ENCODE measurements at places on chromosomes 6 and 20.

- DNase-seq = no peak
These were observed 154.5 kb downstream of the HACE1 start for GRCh38 chr6:104705095-104705707.

GRCh38 chr6:108732091-108732870 is 115.9 kb upstream of the ARMC2 start:
- peak; percentile 45 for DNase-seq

DNA sequence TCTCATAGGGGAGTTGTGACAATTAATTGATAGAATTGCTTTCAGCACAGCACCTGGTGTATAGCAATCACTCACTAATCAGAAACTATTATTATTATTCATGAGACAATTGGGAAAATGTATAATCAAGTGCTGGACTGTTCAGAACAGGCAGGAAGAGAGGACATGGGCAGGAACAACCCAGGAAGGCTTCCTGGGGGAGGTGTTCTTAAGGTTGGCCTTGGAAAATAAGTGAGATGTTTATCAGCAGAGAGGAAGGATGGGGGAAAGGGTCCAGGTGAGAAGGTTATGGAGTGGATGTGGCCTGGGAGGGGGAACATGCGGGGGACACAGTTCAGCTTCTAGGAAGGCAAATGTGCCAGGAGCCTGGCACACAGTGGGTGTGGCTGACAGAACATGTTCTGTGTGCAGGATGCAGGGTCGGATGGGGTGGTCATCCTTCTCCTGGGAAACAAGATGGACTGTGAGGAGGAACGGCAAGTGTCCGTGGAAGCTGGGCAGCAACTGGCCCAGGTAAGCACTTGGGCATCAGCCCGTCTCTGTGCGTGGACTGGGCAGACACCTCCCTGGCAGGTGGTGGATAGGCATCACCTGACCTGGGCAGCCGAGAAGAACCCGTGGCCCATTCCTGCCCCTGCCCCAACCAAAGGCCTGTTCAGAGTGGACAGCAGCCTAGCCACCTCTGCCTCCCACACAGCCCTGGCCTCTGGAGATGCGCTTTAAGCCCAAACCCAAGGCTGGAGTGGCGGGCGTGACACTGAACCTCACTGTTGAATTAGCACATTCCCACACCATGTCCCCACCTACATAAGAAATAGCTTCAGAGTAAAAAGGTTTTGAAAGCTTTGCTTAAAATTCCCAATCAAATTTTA is 30.9 kb downstream of the RAB44 start:
- DNase-seq = no peak

GRCh38 chr6:36851149-36851614 is 11.9 kb upstream of the CPNE5 start:
- peak; percentile 61 for DNase-seq

GRCh38 chr6:134954272-134955000 is 4.5 kb upstream of the ALDH8A1 start:
- DNase-seq = no peak

DNA sequence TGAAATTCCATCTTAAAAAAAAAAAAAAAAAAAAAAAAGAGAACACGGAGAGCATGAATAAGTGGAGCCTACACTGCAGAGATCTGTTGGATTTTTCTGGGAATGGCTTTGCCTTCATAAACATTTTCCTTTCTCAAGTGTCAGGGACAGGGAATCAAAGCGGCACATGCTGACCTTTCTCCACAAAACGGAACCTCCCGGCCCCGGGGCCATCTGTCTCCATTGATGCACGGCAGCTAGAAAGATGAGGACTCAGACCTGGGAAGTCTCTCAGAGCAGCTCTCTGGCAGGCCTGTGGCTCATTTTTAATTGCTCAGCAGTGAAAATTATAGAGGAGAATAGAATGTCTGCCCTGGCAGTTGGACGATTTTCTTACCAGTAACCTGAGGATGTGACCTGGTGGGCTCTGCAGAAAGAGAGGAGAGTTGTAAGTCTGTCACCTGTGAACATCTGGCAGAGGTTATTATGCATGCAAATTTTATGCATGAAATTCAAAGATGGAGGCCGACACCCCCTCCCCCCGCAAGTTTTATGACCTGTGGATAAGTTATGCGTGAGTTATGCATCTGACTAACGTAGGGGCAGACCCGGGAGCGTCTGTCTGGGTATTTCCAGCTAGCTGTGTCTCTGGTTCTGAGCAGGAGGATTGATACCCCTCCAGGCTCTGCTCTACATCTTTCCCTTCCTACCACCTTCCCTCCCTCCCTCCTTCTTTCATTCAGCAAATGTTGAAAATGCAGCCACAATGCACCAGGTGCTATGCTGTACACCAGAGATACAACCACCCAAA is 352.5 kb downstream of the CDH26 start:
- DNase-seq = no peak

DNA sequence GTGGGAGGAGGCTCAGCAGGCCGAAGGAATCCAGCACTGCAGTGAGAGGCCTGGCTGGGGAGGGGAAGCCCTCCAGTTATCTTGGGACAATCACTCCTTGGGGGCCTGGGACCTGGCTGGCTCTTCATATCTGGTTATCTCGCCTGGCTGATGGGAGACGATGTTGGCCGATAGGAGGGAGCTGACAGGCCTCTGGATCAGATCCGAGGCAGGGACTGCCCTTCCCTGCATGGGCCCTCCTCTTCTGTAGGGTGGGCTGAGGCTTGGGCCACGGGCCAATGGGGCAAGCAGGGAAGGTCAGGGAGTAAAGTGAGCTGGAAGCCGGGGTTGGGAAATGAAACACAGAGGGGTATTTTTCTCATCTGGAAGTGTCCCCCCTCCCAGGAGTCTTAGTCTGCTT is 25.2 kb downstream of the MANBAL start:
- DNase-seq = no peak

DNA sequence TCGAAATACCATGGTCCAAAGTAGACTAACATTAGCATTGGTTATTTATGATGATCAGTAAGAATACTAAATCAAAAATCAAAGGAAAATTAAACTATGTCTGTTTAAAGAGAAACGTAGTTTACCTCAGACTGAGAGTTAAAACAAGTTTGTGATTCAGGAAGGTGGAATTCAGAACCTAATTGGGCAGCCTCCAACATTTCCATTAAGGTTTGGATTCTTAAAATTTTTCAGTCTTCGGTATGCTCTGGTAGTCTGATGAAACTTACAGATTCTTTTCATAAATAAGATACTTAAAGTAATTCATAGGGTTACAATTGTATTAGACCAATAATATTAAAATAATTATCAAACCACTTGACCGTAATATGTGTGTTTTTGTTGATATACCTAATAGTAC is 18.6 kb downstream of the HFE start:
- DNase-seq = no peak

DNA sequence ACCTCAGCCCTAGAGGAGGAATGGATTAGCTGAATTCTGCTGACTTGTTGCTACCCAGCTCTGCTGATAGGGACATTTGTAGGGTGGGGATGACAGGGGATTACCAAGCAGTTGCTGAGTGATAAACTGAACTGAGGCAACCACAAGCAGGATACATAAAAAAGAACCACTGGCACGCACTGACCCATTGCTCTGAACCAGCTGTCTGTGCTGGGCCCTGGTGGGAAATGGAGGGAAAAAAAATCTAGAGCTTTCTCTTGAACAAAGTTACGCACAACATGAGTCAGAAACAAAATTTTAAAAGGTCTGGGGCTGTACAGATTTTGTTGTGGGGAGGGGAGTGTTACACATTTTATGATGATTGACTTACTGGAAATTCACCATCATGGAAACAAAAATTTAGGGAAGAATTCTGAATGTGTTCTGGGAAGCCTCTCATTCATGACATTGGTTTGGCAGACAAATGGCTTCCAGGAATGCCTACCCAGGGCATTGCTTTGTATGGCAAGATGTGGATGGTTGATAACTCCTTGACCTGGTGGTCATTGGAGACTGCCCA is 37.7 kb downstream of the FOXO3 start:
- no peak for DNase-seq

- peak; percentile 52 for DNase-seq
These were observed 3.3 kb upstream of the MOG start for GRCh38 chr6:29653452-29654038.

DNA sequence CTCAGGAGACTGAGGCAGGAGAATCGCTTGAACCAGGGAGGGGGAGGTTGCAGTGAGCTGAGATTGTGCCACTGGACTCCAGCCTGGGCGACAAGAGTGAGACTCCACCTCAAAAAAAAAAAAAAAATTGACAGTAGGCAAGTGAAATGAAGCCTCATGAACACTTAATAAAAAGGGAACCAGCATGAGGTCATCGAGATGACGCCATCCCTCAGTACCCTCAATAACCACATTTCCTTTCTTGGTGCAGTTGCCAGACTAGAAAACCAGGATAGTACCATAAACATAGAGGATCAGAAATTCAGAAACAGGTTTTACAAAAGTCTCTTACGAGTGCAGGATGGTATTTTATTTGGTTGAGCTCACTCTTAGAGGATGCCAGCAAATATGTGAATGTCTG is 584.1 kb downstream of the MAFB start:
- no peak for DNase-seq

DNA sequence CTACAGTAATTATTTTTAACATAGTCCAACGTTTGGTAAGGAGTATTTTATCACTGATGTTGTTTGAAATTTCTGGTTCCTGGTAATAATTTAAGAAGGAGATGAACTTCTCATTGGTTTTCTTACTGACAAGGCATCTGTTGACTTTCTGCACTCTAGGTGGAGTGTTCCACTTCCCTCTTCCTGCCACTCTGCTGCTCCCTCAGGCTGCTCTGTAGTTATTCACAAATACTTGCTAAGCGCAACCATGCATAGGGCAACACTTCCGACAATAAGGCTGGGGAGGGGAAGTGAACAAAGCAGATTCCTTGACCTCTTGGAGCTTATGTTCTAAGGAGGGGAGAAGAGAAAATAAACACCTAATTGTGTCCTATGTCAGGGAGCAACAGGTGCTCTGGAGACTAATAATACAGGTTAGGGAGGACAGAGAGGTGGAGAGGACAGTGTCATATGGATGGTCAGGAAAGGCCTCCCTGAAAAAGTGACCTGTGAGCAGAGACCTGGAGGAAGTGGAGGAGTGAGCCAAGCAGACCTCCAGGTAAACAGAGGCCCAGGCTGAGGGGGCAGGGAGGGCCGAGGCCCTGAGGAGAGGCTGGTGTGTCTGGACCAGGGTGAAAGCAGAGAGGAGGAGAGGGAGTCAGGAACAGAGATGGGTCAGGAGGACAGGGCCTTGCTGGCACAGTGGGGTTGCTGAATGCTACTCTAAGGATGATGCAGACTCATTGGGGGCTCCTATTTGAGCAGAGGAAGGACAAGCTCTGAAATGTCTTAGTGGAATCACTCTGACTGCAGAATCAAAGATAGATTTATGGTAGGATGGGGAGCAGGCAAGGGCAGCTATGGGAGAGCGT is 134.8 kb upstream of the SLC24A3 start:
- no peak for DNase-seq

DNA sequence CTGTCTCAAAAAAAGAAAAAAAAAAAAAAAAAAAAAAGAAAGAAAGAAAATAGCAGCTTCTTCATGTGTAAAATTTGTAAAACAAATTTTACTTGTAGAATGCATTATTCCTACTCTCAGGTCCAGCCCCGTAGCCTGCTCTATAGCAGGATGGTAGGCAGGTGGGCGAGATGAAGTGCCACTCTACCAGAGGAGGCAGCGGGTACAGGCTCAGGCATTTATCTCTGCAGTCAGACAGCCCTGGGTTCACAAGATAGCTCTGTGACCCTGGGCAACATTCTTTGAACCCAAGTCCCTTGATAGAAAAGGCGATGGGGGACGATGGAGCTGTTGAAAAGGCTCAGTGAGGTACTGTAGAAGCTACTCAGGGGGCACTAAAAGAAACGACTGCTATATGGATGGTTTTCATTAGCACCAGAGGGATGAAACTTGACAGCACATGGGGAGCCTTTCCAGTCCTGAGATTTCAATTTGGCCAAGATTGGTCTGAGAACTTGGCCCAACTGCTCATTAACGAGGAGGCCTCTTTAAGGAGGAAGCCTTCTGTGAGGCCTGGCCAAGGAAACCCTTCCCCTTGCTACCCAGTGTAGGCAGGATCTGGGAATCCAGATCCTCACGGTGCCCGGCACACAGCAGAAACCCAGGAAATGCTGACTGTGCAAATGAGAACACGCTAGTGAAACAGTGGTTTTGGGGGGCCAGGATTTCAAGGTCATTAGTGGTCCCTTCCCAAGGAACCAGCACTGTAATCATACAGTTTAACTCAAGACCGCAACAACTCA is 63.1 kb downstream of the MYH7B start:
- no peak for DNase-seq

- DNase-seq = no peak
These were observed 3.2 kb downstream of the GFOD1 start for GRCh38 chr6:13484138-13484708.

- DNase-seq = no peak
These were observed 15.6 kb upstream of the MATN4 start for GRCh38 chr20:45323731-45324130.

DNA sequence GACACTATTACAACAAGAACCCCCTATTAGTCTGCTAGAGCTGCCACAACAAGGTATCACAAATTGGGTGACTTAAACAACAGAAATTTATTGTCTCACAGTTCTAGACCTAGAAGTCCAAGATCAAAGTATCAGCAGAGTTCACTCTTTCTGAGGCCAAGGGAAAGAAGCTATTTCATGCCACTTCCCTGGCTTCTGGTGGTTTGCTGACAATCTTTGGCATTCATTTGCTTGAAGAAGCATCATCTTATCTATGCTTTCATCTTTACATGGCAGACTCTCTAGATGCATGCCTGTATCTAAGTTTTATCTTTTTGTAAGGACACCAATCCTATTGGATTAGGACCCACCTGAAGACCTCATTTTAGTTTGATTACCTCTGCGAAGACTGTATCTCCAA is 296.8 kb upstream of the MARCKS start:
- no peak for DNase-seq

GRCh38 chr6:14730654-14731053 is 515.2 kb upstream of the JARID2 start:
- no peak for DNase-seq

- no peak for DNase-seq
These were observed 30.2 kb downstream of the PRR18 start for GRCh38 chr6:166277892-166278578.

GRCh38 chr6:122049341-122049740 is 350.1 kb upstream of the HSF2 start:
- DNase-seq = no peak

DNA sequence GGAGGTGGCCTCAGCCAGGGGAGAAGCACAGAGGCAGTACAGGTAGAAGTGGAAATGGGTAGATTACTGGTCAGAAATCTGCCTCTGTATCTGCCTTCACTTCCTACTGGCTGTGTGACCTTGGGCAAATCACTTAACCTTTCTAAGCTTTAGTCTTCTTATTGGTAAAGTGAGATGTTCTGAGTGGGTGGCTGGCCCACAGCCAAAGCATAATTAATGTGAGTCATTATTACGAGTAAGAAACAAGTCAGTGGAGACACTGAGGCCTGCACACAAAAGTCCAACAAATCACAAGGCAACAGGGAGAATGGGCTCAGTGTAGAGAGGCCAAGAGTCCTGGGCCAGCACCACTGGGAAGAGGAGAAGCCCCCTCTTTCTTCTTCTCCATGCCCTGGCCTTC is 39.1 kb downstream of the NRN1 start:
- DNase-seq = no peak
